ENCODE measurements at places on chromosomes 13 and 19.
A peak's percentile ranks its signal among the peaks of the same experiment; 100 is the strongest.

GRCh38 chr19:12788682-12789097, 2.6 kb upstream of the JUNB start:
- DNase-seq, result peak; percentile 61

DNA sequence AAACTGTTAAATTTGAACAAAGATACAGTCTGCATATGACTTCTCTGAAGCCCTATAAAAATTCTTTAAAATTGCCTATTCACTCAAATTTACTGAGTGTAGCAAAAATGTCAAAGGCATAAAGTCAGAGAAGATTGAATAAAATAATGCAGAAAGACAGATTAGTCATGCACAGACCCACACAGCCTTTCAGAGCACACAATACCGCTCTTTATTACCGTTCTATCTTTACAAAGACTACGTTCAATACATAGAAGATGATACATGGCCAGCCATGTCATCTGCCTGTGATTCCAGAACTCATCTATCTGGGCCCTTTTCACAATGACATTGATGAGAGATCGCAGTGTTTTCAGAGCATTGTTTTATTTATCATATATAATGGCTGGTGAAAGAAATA, 107.2 kb downstream of the URI1 start:
- no peak for DNase-seq

- no peak for DNase-seq
Measured at GRCh38 chr13:47897411-47898050, 103.5 kb downstream of the SUCLA2 start.

- no peak for DNase-seq
Measured at GRCh38 chr19:56350416-56351045, 35.9 kb upstream of the ZSCAN5A start.

DNA sequence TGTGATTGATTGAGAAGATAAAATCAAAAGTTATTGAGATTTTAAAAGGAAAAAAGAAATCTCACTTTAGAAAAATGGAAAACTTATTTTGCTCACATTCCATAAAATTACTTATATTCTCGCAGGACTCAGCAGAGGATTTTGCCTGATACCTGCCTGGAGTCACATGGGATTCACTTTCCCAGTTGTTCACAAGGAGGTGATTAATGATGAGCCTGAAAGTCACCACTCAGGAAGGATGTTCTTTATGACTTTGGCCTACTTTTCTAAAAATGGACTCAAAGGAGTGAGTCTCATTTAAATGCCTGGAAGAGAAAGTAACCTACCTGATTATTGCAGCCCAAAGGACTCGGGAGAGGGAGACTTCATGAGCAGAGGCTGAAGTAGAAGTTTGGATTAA, 34.5 kb upstream of the FAM216B start:
- DNase-seq, result no peak

GRCh38 chr19:44890366-44891015, 563 bp upstream of the TOMM40 start:
- peak; percentile 100 for DNase-seq

DNA sequence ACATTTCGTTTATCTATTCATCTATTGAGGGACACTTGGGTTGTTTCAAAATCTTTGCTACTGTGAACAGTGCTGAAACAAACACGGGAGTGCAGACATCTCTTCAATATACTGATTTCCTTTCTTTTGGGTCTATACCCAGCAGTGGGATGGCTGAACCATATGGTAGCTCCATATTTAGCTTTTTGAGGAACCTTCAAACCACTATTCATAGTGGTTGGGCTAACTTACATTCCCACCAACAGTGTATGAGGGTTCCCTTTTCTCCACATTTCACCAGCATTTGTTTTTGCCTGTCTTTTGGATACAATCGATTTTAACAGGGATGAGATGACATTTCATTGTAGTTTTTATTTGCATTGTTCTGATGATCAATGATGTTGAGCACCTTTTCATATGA, 798.2 kb downstream of the UQCRFS1 start:
- DNase-seq, result no peak

DNA sequence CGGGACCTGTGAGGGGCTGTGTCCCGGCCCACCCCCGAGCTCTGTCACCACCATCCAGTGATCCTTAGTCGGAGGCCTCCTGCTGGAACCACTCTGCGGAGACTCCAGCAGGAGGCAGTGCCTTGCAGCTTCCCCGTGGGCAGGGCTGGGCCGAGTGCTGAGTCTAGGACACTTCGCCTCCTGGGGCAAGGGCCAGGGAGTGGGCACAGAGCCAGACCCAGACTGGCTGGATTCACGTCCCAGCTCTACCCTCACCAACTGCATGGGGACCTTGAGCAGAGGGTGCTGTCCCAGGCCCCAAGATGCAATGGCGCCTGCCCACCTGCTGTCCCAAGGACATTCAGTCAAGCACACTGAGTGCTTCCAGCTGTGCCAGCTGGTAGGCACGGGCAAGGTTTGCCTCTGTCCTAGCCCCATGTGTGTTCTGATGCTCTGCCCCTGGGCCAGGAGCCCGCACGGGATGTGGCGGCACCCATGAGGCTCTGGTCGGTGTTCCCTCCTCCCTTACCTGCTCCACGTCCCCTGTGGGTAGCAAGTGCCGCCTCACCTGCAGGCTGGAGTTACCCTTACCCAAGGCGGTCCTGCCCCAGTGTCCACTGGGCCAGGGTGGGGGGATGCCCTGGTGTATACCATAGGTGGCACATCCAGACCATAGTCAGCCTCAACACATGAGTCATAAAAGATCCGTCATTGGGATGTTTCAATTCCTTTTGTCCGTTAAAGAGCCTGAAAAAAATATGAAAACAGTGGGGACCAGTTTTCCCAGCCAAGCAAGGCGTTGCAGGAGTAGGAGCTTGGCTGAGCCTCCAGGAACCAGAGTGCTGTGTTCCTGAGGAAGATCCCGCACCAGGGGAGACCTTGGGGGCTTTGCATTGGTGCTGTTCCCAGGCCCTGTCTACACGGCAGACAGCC, 7.4 kb downstream of the FZR1 start:
- DNase-seq, result no peak

GRCh38 chr13:113832205-113832604, 31.7 kb downstream of the GAS6 start:
- no peak for DNase-seq

- DNase-seq, result no peak
Measured at GRCh38 chr13:70505809-70506208, 397.6 kb upstream of the KLHL1 start.

DNA sequence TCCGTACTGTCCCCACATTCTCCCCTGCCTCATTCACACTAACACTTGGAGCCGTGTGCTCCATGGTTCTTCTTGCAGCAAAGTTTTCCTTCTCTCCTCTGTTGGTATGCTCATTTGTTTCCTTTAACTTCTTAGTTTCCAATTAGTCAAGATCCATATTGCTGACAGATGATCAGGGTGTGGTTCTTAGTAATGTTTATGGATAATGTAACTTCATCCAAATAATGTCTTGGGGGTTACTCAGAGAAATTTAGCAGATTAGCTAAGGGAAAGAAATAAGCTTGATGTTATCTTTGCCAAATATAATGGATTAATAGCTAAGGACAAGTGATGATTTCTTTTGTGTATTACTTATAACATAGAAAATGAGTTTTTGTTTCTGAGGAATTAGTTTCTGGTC, 174.4 kb downstream of the NUFIP1 start:
- no peak for DNase-seq

DNA sequence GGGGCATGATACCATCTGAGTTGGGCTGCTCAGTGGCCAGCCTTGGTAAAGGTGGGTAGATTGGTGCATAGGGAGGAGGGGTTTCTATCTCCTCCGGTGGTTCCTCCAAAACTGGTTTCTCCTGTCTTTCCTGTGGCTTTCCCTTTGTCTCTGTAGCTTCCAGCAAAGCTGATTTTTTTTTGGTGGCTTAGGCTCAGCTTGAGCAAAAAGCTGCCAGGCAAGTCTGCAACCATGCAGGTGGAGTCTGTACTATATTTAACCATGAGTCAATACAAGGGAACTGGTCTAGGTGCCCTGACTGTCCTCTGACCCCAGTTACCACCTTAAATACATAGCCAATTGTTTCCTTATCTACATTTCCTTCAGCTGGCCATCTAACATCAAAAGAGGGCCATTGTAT, 64.0 kb upstream of the ZNF681 start:
- no peak for DNase-seq

Measured in T-helper 22 cell (primary cell).